ENCODE measurements at places on chromosomes 12 and 14.
A peak's percentile ranks its signal among the peaks of the same experiment; 100 is the strongest.

- DNase-seq: no peak
These were observed 287.4 kb downstream of the SYT1 start for GRCh38 chr12:79151956-79152355.

GRCh38 chr12:51200806-51201205 is 17.1 kb downstream of the POU6F1 start:
- no peak for DNase-seq

DNA sequence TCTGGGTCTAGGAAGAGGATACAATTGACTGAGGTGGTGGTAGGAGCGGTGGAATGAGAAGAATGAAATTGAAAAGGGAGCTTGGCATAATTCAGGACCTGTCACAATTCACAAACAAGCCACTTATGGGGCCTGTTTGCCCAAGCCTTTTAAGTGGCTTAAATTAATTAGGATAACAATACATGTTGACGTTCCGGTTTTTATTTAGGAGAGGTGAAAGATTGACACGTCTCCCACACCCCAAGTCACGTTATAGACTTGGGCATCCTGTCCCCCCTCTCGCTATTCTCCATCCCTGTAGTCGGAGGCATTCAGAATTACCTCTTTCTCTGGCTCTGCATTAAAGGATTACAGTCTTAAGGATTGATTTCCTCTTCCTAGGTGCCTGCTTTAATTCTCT is 954 bp upstream of the CALCOCO1 start:
- no peak for DNase-seq

DNA sequence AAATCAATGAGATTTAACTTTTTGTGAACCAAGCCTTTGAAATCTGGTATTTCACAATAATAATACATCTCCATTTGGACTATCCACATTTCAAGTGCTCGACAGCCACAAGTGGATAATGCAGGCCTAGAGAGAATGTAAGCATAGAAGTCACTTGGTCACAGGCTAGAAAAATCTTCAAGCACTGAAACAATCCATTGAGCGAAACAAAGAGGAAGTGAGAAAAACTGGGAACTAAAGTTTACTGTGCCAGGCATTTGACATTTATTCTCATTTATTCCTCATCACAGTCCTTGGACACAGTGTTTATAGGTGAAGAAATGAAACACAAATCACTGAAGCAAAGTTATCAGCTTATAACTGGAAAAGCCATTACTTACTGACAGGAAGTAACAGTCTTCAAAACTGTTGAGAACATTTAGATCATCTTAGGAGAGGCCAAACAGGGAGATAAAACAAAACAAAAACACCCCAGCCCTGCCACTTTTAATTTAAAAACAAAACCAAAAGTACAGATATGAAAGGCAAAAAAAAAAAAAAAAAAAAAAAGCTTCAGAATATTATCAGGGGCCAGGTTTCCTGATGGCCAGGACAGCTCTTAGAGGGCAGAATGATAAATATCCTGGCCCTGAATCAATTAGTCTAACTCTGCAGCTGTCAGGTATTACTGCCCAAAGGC is 29.2 kb downstream of the GNS start:
- peak; percentile 52 for DNase-seq

GRCh38 chr14:83300476-83301064 is 1766.9 kb upstream of the SEL1L start:
- no peak for DNase-seq

DNA sequence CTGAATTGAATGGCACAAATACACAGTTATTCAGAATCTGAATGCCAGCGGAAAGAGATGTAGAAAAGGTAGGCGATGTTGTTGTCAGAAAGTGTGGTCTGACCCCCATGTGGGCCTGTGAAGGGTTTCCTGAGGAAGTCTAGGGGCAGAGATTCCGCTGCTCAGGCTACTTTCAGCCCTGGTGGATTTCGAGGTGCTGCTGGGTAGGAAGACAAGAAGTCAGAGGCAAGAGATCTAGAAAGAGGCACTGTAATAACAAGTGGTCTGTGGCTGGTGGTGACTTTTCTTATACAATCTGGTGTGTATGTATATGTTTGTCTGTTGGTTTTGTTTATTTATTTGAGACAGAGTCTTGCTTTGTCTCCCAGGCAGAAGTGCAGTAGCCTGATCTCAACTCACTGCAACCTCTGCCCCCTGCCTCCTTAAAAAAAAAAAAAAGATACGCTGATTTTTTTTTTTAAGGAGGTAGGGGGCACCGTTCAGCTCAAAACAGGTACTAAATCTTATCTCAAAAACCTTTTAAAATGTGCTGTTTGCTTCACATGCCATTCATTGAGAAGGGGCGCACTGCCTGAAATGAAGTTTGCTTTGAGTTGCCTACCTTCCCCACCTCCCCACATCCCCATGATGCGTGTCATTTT is 27.1 kb upstream of the MANSC4 start:
- DNase-seq: no peak
